H4 (cell line): ENCODE measurements at places on chromosomes 5 and 9. TPM values are rescaled to one million over a fixed set of nuclear protein-coding genes. Genes with fewer than 3 reads are reported as not detected.

HACD4 gene
- total RNA-seq: not detected in 2 replicates

CCL27 gene
- not detected in 2 replicates for total RNA-seq

CYLC2 gene
- total RNA-seq: not detected in 2 replicates

FRRS1L gene
- not detected in 2 replicates for total RNA-seq

OLFM1 gene
- 34.9 and 50.8 TPM in 2 replicates for total RNA-seq

DBH gene
- total RNA-seq: not detected in 2 replicates

FCN2 gene
- total RNA-seq: not detected in 2 replicates

EIF4E1B gene
- not detected in 2 replicates for total RNA-seq

DNA sequence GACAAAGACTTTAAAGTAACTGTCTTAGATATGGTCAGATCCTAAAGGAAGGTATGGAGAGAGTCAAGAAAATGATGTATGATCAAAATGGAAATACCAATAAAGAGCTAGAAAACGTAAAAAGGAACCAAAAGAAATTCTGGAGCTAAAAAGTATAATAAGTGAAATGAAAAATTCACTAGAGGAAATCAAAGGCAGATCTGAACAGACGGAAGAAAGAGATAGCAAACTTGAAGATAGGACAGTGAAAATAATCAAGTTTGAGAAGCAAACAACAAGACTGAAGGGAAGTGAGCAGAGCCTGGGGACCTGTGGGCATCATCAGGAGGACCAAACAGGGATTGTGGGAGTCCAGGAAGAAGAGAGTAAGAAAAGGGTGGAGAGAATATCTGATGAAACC, 115.4 kb downstream of the EHMT1 start:
- no peak for DNase-seq

- no peak for DNase-seq
Observed at GRCh38 chr9:13732290-13732689, 452.8 kb upstream of the MPDZ start.

DNA sequence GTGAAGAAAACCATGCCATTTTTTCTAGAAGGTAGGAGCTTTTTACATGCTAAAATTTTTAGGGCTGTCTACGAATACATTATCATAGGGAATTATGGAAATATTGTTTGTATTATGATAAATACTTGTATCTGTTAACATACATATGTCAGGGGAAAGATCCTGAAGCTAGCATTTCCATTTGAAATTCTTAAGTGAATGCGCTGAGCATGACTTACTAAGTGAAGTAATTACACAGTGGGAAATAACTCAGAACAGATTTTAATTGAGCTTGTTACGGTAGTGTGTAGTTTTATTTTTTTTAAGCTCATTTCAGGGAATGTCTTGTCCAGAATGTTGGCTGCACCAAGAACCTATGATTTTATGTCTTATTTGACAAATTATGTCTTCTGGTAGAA, 19.1 kb downstream of the TDRD7 start:
- no peak for DNase-seq

- DNase-seq: no peak
Observed at GRCh38 chr9:113463418-113464285, at the start of gene RGS3. RGS3 (plus strand) TSS chr9:113463727; CDS start chr9:113463803, 76 bp downstream.

DNA sequence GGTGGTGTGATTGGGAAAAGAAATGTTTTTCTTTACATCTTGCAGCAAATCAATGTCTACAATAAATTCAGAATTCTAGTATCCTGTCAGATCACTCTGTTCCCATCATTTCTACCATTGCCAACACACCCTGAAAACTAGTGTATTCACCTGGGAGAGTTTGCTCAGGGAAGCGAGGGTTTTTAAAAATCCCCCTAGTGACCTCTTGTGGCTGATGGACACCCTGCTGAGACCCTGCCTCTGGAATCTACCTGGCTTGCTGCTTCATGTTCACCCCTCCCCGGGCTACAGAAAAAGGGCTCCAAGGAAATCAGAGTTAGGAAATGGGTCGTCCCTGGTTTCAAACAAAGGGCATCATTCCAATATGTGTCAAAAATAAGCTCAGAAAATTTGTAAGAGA, 21.4 kb upstream of the ALDOB start:
- no peak for DNase-seq

DNA sequence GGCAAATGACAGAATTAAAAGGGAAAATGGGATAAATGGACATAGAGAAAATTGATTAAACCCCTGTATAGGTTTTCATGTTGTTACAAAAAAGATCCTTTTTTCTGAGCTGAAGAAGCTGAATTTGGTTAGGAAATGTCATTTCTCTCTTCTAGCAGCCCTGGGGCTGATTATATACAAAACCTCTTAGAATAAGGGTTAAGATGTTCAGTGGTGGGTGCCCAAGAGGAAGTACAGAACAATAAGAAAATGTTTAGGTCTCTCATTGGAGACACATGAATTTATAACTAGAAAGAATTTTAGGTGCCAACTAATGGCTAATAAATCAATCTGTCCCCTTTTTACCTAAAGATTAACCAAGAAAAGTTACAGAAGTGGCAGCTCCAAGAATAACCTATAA, 14.2 kb downstream of the ABHD17B start:
- no peak for DNase-seq

DNA sequence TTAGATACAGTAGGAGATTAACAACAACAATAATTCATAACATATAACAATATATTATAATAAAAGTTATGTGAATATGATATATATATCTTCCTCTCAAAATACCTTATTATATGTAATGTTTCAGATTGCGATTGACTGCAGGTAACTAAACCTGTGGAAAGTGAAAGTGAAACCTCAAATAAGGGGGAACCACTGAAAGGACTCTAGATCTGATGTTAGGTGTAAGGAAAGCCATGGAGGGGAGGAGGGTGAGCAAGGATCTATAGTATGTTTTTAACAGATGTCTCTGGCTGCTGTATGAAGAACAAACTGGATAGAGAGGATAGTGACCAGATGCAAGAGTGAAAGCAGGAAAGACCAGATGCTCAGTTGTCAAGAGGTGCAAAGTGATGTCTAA, 5.8 kb upstream of the FSTL4 start:
- DNase-seq: no peak

- peak; percentile 87 for DNase-seq
Observed at GRCh38 chr9:129702589-129703520, 37.4 kb downstream of the PRRX2 start.

DNA sequence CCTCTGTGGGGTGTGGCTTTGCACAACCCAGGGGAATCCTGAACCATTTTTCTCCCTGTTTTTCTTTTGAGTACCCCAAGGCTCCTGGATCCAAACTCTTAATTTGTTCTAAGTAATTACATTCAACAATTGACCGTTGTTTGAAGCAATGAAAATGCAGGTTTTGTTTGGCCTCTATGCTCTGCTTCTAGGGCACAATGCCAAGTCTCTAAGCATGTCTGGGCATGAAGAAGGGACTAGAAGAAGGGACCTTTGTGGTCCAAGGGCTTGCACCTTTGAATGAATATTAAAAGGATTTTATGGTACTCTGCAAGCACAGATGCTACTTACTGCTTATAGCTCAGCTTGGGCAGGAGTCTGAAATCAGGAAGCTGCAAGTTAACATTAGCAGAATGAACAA, 6.6 kb upstream of the ENC1 start:
- no peak for DNase-seq

GRCh38 chr9:98657897-98658296, 50.8 kb downstream of the GABBR2 start:
- no peak for DNase-seq

DNA sequence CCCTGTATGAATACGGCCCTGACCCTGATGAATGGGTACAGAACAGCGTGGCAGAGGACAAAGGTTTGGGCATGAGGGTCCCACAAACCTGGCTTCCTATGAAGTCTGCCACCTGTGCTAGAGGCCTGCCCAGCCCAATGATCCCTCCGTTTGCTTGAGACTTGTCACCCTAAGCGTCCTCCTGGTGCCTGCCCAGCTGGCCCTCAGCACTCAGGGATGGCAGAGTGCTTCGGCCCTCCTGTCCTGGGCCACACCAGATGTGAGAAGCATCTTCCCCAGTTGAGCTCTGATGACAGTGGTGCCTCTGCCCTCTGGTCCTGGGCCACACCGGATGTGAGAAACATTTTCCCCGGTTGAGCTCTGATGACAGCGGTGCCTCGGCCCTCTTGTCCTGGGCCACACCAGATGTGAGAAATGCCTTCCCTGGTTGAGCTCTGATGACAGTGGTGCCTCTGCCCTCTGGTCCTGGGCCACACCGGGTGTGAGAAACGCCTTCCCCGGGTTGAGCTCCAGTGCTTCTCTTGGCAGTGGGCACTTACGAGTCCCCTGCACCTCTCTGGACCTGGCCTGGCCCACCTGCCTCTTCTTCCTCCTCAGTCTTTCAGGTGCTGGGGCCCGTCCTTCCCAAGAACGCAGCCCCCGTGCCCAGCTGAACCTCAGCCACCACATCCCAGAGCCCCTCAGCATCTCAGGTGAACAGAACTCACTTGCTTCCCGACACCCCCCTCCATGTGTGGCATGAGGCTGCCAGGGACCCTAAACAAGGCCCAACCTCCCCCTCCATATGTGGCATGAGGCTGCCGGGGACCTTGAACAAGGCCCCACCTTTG, 253.1 kb upstream of the IRX1 start:
- no peak for DNase-seq

DNA sequence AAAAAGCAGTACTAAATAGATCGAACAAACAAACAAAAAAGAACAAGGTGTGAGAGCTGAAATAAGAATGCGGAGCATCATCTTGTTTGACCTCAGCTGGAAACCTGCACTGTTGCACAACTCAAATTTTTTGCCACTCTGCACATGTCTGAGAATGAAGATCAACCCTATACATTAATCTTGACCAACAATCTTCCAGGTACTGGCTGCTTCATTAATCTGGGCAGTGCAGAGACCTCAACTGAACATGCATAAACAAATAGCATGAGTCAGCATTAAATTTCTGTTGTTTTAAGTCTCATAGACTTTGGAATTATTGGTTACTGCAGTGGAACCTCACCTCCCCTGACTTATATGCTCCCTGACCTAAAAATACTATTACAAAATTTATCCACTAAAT, 114.6 kb upstream of the FTMT start:
- peak; percentile 13 for DNase-seq

DNA sequence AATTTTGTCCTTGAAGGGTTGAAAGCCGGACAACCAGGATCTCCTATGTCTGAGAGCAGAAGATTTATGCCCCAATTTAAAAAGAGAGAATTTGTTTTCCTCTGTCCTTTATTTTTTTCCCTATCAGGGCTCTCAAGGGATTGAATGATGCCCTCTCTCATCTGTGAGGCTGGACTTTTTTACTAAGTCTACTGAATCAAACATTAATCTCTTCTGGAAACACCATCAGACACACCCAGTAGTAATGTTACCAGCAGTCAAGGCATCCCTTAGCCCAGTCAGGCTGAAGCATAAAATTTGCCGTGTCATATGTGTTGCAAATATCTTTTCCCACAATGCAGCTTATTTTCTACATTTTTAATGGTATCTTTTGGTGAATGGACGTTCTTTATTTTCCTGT, 1497.9 kb downstream of the MAT2B start:
- DNase-seq: no peak

DNA sequence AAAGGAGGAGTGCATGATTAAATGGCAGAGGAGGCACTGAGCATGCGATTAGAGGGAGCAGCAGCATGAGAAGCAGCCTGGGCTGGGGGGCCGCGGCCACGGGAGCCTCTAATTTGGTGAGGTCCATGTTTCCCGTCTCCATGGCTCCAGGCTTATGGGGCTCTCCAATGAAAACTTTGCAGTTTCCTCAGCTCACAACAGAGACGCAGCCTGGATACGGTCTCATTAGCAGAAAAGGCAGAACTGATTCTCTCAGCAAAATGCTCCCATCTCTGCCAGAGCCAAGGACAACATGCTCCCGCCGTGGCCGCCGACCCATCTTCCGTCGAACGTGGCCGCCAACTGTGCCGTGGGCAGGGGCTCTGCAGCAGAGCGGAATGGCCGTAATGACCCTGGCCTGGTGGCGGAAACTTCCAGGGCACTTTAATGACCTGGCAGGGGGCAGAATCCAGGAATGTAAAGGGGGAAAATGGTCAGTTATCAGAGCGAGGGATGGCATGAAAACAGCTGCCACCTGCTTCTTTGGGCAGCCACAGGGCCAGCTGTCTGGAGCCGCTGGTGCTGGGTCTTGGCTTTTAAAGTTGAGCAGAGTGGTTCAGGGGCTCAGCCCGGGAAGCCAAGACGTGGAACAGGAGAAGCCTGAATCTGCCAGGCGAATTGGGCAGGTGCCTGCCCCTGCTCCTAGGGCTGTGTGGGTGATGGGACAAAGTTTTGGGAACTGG, 76.5 kb downstream of the COL5A1 start:
- DNase-seq: no peak

DNA sequence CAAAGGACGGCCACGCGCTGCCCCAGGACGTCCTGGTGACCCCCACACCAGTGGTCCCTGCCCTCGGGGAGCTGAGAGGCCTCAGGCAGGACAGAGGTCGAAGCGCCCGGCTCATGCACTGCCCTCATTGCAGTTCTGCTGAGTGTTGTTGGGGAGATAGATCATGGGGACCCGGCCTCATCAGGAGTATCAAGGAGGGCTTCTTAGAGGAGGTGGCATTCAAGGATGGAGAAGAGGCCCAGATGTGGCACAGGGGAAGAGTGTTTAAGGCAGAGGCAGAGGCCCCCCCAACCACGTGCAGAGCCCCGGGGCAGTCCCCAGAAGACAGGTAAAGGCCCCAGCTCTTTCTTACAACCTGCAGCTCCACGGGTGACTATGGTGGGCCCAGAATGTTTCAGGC, 26.2 kb downstream of the ASS1 start:
- DNase-seq: no peak

DNA sequence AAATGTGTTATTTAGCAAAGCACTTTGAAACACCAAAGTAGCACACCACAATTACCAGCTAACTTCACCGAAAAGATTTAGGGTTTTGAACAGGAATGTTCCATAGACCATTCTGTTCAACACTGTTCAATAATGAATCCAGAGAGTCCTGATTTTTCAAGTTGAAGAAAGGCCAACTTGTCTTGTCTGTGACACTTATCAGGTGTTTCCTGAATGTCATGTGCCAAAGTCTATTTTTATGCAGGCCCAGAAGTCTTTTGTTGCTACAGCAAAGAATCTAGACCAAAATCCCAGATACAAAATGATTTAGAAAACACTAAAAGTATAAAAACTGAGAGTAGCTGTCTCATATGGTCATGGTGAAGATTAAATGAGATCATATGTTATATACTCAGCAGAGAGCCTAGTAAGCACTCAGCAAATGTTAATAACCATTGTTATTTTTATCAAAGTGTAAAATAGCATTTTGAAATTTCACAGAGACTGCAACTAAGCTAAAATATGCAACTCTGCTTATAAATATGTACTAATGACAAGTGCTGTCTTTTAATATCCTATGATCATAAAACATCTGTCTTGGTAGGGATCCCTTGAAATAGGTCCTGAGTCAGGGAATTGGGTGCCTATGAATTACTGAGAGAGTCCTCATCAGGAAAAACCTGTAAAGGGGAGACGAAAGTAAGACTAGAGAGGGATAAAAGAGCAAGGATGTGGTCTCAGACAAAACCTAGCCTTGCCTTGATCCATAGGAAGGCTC, 122.4 kb upstream of the SLC12A2 start:
- no peak for DNase-seq

- peak; percentile 48 for DNase-seq
Observed at GRCh38 chr5:117455236-117456233, 880.9 kb upstream of the SEMA6A start.
